ENCODE measurements at places on chromosomes 4 and X.

GRCh38 chr4:3307891-3308575 is 15.2 kb downstream of the RGS12 start:
- DNase-seq, result peak; percentile 21

DNA sequence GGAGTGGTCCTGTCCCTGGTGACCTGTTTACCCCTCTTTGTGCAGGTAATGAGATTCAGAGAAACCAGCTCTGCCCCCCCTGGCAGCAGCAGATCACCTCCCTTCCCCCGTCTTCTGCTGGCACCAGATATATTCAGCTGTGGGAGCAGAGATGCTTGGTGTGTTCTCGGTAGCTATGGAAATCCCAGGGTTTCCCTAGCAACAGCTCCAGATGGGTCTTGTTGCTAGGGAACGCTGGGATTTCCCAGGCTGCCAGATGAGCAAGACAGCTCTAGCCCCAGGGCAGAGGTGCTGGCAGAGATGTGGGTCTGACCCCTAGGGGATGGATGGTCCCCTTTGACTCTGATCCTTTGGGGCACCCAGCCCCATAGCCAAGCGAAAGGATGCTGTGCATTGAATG is 20.2 kb downstream of the CETN2 start:
- no peak for DNase-seq

DNA sequence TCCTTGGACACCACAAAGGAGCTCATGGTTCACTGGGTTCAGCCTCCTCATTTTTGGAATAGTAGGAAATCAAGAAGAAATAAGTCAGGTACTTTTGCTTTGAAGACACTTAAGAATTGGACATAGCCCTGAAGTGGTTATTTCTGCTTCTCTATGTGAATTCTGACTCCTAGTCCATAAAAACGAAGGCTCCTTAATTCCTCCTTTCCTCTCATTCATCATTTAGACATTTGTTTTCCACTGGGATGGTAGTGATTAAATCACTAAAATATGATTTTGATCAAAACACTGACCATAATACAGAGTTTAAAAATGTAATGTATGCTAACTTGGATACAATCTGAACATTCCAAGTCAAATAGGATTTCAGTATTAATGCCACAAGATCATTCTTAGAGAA is 34.7 kb upstream of the CYP2U1 start:
- no peak for DNase-seq

GRCh38 chrX:1449823-1450149 is 2.9 kb downstream of the ASMTL start:
- DNase-seq, result peak; percentile 10

DNA sequence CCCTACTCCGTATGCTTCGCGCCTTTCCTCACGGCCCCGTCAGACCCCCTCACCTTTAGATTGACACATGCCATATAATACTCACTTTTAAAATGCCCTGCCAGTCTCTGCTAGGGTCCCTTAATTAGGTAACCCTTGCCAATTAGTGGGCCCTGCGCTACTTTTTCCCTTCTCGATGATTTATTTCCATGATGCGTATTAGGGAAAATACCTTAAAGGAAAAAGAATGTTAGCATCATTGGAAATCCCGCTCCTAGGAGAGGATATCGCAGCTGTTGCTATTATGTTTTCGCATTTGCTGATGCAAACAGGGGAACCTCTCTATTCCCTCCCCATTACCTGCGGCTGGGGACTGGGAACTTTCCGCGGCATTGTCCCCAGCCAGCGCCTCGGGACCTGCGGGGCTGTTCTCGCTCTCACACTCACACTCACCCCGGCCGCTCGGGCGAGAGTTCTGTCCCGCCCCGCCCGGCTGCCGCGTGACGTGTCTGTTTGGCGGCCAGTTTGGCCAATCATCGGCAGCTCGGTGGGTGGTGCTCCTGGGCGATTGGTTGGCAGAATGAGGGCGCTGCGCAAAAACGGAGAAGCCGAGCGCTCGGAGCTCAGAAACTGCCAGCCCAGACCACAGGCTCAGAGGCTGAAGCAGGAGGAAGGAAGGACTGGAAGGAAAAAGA is at the start of gene PCDH10:
Gene PCDH10 (plus strand): TSS at position 605 of the 674 bp plus-strand sequence. CDS start 847 bp downstream, outside the sequence.
- DNase-seq, result peak; percentile 29

DNA sequence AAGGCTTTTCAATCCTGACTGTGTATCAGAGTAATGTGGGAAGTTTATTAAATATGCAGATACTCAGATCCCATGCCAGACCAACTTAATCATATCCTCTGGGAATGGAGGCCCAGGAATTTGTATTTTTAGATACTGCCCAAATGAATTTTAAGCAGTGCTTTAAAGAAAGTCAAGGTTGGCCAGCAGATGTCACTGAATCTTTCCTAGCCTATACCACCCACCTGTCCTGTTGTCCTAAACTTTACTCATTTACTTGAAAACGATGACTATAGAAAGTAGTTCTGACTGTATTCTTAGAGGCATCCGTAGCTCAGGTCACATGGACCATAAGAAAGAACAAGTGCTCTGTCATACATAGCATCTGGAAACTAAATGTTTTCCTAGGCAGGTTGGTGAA is 79.9 kb downstream of the AMOT start:
- DNase-seq, result no peak

GRCh38 chr4:76594173-76594572 is 159.1 kb downstream of the SHROOM3 start:
- DNase-seq, result no peak

- DNase-seq, result peak; percentile 73
Observed at GRCh38 chr4:15754323-15754722, 23.8 kb upstream of the CD38 start.

GRCh38 chrX:344371-344901 is 25.8 kb upstream of the GTPBP6 start:
- DNase-seq, result no peak

- DNase-seq, result no peak
Observed at GRCh38 chrX:152480269-152481212, 29.4 kb upstream of the GABRA3 start.

- DNase-seq, result no peak
Observed at GRCh38 chr4:55303760-55304165, 42.3 kb upstream of the SRD5A3 start.

GRCh38 chr4:187972135-187972534 is 23.4 kb upstream of the ZFP42 start:
- no peak for DNase-seq

- DNase-seq, result no peak
Observed at GRCh38 chr4:78584863-78585547, 33.4 kb downstream of the ANXA3 start.

DNA sequence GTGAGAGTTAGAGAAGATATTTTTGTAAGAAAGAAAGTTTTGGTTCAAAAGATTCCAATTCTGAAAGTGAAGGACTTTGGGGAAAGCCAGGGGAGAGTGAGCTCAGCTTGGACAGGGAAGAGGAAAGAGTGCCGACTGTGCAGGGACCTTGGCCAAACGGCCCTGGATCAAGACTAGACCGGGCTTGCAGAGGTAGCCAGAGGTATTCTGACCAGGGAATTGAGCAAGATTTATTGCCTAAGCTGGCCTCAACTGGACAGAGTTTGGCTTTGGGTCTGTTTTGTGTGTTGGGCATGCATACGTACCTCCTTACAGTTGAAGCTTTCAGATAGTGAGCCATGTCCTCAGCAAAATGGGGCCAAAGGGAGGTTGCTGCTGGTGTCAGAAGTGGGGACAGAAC is 11.6 kb downstream of the PLAC1 start:
- no peak for DNase-seq

GRCh38 chrX:17596061-17596460 is 141.2 kb upstream of the SCML1 start:
- no peak for DNase-seq

DNA sequence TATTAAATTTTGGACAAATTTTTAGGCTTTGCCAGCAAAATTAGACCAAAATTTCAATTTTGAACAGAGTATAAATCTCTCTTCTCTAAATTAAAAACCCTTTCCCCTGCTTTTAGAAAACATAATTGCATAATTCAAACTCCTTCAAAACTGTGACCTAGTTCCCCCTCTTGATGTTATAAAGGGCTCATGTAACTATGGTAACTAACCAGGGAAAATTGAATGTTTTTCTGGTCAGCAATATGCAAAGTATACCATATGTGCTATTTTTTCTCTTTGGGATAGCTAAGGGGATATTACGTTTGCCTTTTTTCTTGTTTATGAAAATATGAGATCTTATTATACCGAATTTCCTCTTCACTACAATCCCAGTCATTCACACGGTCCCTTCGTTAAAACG is 5.1 kb upstream of the ING2 start:
- no peak for DNase-seq

GRCh38 chr4:173424899-173425805 is 26.2 kb upstream of the SCRG1 start:
- DNase-seq, result no peak

GRCh38 chr4:182351485-182351884 is 108.3 kb downstream of the TENM3 start:
- no peak for DNase-seq

DNA sequence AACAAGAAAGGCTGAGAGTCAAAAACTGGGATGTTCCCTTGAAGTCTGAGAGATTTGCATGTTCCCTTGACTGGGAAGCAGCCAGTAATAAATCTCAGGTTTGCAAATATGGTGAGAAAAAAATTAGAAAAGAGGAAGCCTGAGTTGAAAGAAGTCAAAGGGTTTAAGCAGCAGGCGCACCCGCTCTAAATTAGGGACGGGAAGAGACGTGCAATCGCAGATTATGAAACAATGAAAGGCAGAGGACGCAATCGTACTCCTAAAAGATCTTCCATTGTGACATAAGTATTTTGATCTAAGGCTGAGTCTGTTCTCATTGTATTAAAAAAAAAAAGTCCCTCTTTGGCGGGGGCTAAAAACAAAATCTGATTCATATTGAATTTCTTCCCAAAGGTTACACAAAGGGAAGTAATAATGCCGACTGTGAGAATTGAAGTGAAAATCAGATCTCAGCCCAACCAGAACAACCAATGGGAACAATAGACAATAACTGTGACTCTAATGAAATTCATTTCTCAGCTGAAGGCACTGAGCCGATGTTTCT is 28.2 kb downstream of the SAT1 start:
- no peak for DNase-seq

DNA sequence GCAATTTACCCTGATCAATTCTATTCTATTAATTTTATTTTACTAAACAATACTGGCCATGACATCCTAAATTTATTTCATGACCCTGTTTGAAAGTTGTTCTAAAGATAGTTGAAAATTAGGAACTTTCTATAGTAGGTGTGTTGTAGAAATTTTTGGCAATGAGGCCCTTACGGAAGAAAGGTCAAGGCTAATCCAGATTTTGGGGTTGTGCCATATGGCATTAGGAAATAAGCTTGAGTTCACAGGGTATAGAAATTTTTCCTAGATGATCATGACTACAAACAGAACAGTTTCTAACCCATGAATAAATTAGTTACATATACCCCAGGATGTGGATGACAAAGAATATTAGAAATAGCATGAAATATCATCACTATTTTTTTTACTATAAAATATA is 7.8 kb upstream of the ALB start:
- DNase-seq, result no peak

DNA sequence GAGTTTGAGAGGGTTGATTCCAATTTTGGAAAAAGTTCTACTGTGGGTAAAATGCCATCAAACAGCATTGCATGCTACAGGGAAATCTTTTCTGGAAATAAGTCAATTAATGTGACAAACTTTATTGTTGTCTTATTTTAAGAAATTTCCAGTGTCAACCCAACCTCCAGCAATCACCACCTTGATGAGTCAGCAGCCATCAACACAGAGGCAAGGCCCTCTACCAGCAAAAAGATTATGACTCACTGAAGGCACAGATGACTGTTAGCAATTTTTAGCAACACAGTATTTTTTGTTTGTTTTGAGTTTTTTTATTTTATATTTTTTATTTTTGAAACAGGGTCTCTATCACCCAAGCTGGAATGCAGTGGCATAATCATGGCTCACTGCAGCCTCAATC is 165.4 kb upstream of the C1QTNF7 start:
- DNase-seq, result no peak

DNA sequence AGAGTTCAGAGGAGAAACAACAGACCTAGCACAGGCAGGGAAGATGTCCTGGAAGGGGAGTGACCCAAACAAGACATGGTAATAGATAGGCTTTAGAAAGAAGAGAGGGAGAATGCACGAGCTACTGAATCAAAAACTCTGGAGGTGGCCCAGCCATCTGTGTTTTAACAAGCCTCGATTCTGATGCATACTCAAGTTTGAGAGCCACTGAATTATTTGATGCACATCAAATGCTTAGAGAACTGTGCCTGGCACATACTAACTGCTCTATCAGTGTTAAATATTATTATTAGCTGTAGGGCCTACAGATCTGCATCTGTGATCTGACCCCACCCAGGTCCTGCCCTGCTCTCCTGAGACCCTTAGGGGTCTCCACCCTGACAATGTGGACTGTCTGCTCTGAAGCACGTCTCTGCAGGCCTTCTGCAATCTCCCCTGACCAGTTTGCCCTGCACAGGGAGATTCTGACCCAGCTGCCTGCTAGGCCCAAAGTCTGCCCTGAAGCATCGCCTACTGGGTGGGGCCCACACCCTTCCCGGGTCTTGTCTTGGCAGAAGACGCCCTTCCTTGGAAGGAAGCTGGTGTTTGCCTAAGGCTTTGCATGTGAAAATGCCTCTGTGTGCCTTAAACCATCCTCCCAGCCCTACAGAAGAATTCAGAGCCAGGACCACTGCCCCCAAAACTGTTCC is 201.5 kb upstream of the KLF3 start:
- no peak for DNase-seq

- DNase-seq, result no peak
Observed at GRCh38 chr4:174241162-174241561, 42.3 kb downstream of the FBXO8 start.

GRCh38 chr4:152022543-152022942 is 261.7 kb upstream of the GATB start:
- DNase-seq, result no peak

DNA sequence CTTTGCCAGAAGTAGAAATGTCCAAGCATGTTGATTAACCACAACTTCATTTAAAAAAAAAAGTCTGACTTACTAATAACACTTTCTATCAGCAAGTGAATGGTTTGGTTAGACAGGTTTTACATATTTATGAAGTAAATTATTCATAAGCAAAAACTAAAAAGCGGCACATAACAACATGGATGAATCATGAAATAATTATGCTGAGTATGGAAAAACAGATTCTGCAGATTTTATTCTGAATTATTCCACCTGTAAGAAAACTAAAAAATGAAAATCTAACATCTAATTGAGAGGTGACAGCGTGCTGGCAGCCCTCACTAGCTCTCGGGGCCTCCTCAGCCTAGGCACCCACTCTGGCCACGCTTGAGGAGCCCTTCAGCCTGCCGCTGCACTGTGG is 173.5 kb downstream of the ADAM29 start:
- DNase-seq, result no peak

DNA sequence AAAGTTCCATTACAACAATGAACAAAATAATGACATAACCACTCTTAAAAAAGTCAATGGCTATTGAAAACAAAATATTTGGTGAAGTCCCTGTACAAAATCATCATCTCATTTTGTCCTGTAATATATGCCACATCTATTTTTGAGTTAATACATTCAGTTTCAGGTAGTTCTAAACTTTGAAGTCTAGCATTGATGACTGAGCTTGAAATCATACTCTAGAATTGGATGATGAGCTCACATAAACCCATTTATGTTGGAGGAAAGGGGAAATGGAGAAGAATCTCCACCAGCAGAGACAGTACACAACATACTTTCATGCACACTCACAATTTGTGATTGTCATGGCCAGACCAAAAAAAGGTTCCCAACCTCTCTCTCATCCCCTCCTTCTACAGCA is 371.1 kb upstream of the NR3C2 start:
- no peak for DNase-seq

All from activated naive CD4-positive, alpha-beta T cell treated with anti-CD3 and anti-CD28 coated beads, Interleukin-2, amount 10 ng/mL, durations not matched to agents 7 days and 5 days (primary cell).